ENCODE measurements at places on chromosomes 2 and 18.

DNA sequence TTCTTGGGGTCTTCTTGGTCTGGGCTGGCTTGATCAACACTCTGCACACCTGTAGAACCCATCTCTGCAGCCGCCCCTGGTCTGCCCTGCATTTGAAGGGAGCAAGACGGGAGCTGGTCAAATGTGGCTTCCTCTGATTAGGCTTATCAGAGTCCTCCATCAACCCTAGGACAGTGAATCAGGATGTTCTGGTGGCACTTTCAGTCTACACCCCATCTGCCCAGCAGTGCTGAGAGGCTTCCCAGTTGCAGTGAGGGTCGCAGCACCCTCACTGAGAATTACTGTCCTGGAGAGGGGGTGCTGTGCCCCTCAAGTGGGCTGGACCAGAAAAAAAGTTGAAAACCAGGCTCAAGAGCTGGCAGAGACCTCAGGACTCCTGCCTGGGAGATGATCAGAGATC, 152.9 kb downstream of the DYSF start:
- DNase-seq = no peak

- no peak for DNase-seq
Measured at GRCh38 chr18:4224031-4224704, 230.9 kb downstream of the DLGAP1 start.

GRCh38 chr18:28831908-28832307, 655.0 kb upstream of the CDH2 start:
- DNase-seq = no peak

DNA sequence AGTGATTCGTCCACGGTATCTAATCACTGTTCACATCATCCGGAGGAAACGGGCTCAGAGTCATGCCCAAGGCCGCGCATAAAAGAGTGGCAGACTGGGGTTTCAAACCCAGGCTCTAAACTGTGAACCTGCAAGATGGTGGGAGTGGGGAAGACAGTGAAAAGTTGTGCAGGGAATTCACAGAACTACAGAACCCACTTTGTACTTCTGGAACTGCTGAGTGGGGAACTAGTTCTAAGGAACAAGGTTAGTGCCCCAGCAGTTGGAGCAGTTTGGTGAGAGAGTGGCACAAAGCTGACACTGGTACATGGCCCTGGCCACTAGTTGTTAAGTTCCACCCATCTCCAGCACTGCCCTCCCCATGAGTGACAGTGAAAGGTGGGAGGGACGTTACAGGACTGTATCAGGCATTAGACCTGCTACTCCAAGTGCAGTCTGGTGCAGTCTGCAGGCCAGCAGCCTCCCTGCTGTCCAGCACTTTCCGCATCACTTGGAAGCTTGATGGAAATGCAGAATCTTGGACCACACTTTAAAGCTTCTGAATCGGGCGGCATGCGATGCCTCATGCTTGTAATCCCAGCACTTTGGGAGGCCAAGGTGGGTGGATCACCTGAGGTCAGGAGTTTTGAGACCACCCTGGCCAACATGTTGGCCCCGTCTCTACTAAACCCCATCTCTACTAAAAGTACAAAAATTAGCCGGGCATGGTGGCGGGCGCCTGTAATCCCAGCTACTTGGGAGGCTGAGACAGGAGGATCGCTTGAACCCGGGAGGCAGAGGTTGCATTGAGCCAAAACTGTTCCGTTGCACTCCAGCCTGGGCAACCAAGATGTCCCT, 47.3 kb downstream of the C2orf42 start:
- no peak for DNase-seq

- no peak for DNase-seq
Measured at GRCh38 chr2:38474021-38474456, 97.0 kb upstream of the ATL2 start.

DNA sequence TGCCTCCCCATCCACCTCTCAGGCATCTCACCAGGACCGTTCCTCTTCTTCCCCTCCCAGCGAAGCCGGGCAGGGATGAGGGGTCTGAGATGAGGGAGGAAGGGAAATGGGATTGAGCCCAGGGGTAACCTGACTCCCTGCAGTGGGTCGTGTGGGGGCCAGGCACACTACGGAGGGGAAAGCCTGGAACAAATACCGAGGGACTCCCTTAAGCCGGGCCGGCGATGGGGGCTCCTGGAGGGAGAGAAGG, 250 bp upstream of the SPEG start:
- no peak for DNase-seq

GRCh38 chr2:68663371-68664156, 20.2 kb downstream of the PROKR1 start:
- no peak for DNase-seq

DNA sequence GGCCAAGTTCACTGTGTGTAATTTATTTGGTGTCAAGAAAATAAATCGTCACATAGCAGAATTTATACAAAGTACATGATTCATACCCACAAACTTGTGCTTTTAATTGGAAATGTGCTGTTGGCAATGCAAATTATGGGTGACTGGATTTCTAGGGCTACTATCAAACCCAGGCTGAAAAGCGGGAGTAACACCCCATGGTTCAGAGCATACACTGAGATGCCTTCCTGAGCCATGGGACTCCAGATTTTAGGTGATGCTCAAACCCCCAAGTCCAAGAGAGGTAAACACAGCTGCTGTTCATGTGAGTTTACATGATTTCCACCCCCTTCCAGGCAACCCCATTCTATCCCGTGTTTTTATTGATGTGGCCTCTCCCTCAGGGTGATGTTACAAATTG, 565.9 kb upstream of the ID2 start:
- DNase-seq = no peak

- no peak for DNase-seq
Measured at GRCh38 chr2:67717692-67718091, 320.6 kb downstream of the ETAA1 start.

GRCh38 chr2:236570081-236570868, 650 bp downstream of the ACKR3 start:
- no peak for DNase-seq

- no peak for DNase-seq
Measured at GRCh38 chr2:125070726-125071505, 1045.8 kb downstream of the CNTNAP5 start.

DNA sequence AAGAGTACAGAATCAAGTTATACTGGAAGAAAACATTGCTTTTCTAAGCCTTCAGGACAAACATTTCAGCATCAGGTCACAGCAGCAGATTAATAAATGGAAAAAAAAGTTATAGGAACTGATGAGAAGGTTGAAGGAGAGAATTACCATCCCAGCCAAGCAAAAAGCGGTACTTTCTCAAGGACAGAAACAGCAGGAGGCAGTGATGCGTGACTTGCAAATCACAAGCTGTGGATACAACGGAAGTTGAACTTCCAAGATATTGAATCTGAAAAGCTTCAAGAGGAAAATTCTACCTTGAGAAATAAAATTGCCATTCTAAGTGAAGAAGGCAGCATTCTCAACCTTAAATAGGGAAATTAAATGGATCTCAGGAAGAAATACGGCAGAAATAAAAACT, 18.5 kb upstream of the SERPINB12 start:
- DNase-seq = no peak

DNA sequence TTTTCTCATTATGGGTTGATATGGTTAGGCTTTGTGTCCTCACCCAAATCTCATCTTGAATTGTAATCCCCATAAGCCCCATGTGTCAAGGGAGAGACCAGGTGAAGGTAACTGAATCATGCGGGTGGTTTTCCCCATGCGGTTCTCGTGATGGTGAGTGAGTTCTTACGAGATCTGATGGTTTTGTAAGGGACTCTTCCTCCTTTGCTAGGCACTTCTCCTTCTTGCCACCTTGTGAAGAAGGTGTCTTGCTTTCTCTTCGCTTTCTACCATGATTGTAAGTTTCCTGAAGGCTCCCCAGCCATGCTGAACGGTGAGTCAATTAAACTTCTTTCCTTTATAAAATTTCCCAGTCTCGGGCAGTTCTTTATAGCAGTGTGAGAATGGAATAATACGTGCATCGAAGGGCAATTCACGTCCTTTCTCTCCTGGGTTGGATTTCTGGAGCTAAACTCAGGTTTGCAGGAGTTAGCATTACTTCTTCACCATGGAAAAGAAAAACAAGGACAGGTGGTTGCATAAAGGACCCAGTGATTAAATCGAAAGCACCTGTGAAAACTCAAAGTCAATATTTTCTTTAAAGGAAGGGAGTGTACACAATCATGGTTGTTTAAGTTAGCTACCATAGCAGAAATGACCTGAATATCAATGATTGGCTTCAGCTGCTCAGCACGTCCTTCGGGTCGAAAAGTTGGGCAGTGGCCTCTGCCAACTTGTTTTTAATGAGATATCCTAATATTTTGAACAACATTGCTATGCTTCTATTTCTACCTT, 54.1 kb downstream of the CDC42EP3 start:
- no peak for DNase-seq

DNA sequence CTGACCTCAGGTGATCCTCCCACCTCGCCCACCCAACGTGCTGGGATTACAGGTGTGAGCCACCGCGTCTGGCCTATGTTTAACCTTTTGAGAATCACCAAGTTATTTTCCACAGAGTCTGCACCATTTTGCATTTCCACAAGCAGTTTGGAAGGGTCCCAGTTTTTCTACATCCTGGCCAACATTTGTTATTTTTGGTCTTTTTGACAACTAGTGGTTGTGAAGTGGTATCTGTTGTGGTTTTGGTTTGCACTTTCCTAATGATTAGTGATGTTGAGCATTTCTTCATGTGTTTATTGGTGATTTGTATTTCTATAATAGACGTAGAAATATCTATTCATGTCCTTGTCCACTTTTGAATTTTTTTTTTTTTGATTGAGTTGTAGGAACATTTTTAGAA, 67.9 kb downstream of the BIRC6 start:
- no peak for DNase-seq

DNA sequence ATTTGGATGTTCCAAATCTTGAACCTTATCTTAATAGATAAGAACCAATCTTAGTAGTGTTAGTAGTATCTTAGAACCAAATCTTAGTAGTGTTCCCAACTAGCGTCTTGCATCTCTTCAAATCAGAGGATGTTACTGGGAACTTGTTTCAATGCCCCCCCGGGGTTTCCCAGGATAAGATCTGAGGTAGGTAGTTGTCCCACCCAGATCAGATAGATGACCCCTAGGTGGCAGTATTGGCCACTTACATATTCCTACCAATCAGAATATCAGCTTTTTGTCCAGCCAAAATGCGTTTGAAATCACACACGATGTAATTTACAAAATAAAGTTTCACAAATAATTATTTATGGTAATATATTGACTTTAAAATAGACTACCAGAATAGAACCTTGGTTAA, 314.8 kb downstream of the MBD2 start:
- DNase-seq = no peak

GRCh38 chr2:177573120-177573519, 180.5 kb downstream of the AGPS start:
- DNase-seq = no peak

DNA sequence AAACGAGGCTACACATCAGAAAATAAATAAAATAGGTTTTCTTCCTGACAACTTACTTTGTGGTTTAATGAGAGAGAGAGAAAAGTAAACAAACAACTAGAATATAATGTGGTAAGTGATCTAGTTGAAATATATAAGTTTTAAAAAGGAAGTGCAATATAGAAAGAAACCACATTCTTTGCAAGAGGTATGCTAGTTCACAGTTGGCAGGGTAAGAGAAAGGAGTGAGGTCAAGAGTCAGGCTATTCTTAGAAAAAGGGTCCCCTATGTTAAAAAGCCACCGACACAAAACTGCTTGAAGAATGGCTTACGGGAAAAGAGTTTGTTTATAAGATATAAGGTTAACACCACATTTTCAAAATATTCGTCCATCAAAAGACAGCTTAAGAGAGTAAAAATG, 462.1 kb downstream of the ERBB4 start:
- no peak for DNase-seq

DNA sequence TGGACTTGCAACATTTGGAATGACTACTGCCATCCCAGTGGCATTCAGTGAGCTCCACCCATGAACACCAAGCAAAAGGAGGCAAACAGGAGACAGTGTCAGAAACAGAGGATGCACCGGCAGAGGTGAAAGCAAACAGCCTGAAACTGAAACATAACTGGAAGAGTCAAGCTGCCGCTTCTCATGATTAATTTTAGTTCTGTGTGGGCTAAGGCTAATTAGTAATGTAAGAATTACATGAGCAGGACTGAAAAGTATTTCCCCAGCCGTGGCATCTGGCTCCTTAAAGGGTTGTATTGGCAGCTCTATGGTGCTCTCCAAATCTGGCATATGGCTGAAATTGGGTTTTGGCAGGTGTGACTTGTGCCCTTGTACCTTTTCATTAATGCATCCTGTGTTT, 1108.1 kb downstream of the TSN start:
- no peak for DNase-seq

GRCh38 chr2:20171445-20171977, 53.4 kb downstream of the SDC1 start:
- no peak for DNase-seq

Data from stimulated activated CD8-positive, alpha-beta memory T cell treated with anti-CD3 and anti-CD28 coated beads, Interleukin-4, amount 100 ng/mL, for 1 hour (primary cell).